ENCODE measurements at places on chromosomes 11 and 22.

- DNase-seq: no peak
Observed at GRCh38 chr11:119807841-119808240, 78.8 kb upstream of the NECTIN1 start.

DNA sequence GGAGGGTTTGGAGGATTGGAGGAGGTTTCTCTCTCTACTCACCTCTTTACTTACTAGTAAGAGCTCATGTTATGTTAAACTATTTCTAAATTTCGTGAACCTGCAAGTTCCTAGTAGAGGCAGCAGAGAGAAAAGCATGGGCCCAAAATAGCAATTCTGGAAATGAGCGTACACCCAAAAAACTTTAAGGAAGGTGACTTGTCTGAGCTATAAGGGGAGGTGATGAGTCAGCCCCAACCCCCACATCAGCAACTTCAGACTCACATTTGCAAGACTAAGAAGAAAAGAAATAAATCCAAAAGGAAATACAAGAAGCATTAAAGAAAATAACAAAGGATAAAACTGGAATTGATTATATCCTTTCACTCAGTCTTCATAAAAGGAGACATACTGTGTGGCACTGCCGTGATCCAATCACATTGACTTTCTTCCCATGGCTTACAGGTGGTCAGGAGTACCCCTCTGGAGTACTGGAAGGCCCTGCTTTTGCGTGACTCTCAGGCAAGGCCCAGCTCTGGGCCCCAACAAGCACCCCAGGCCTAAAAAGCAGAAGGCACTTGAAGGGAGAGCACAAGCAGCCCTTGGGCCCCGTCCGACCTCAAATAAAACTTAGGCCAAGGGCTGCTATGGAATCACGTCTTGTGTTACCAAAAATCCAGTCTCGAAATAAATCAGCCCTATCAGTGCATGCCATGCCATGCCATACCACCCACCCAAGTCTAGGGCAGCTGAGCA, 14.3 kb downstream of the PACSIN2 start:
- no peak for DNase-seq

DNA sequence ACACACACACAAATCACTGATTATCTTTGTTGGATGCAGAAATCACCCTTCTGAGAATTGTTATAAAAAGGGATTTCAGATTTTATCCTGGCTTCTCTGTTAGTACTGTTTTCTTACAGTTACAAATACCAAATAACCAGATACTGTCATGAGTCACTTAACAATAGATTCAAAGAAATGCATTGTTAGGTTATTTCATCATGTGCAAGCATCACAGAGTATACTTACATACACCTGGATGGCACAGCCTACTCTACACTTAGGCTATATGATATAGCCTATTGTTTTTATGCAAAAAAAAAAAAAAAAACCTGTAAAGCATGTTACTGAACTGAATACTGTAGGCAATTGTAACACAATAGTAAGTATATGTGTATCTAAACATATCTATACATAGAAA, 319.2 kb upstream of the ARHGAP42 start:
- DNase-seq: no peak

DNA sequence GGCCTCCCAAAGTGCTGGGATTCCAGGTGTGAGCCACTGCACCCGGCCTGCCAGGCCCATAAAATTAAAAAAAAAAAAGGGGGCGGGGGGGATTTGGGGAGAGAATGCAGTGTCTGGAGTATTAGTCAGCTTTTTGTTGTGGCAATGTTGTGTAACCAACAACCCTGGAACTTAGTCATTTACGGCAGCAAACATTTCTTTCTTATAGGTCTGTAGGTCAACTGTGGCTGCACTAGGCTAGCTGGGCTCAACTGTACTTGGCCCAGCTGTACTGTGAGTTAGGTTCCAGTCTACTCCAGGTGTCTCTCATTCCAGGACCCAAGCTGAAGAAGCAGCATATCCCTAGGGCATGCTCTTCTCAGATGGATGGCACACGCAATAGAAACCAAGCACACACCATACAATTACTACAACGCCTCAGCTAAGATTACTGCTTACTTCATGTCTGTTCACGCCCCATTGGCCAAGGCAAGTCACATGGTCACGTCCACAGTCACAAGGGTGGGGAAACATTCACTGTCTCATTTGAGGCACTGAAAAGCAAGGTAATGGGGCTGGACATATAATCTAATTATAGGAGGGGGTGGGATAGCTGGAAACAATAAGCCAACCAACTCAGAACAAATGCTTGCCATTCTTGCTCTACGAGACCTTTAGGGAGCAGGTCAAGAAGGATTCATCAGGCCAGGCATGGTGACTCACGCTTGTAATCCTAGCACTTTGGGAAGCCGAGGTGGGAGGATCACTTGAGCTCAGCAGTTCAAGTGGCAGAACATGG, 10.4 kb upstream of the SPINDOC start:
- DNase-seq: no peak

- peak; percentile 95 for DNase-seq
Observed at GRCh38 chr11:13114566-13115379, 105.7 kb downstream of the RASSF10 start.

DNA sequence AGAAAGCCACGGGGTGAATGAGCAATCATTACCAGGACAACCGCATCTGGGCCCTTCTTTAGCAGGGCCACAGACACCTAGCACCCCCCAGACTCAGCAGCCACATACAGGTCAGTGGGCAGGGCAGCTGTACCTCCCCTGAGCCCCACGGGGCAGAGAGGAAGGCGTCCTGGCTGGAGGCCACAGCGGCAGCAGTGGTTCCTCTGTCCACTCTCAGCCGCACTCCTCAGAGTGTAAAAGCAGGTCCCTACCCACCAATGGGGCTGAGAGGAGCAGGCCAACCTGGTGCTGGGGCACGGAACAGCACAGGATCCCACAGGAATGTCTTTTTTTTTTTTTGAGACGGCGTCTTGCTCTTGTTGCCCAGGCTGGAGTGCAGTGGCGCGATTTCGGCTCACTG, 65.5 kb downstream of the APOL1 start:
- no peak for DNase-seq

- DNase-seq: no peak
Observed at GRCh38 chr11:72353861-72354260, 80.5 kb downstream of the CLPB start.

DNA sequence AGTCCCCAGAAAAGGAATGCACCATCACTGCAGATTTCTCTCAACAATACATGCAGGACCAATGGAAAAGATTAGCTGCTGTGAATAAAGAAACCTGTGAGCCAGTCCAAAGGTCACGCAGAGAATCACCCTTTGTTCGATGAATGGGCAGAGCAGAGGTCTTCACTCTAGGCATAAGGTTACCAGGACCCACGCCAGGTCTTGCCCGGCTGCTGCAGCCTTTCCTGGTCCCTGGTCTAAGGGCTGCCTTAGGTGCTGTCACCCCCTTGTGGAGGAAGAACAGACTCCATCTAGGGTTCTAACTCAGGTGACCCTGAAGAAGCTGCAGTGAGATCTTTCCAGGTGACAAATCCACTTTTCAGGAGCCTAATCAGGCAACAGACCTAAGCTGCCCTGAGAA, 29.0 kb upstream of the NAP1L4 start:
- DNase-seq: peak; percentile 47

GRCh38 chr11:60942970-60943565, 8.9 kb downstream of the SLC15A3 start:
- no peak for DNase-seq

DNA sequence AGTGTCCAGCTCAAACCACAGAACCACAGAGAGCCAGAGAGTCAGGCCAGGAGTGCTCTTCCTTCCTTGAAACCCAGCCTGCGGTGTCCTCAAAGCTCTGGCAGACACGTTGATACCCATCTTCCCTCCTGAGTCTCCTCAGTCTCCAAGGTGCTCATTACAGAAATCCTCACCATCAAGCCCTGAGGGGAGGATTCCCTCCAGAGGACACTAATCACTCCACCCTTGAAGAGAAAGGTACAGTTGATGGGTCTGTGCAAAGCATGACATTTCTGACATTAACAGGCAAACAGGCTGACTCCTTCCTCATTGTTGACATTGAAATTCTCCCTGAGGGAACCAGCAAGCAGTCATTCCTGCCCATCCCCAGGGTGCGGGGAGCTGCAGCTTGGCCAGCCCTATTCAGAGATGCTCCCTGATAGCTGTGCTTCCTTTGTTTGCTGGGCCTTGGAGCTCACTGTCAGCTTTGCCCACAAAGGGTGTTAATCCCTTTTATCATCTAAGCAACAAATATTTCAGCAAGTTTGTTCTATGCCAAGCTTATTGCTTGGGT, 101.7 kb upstream of the CSNK2A3 start:
- DNase-seq: peak; percentile 10

DNA sequence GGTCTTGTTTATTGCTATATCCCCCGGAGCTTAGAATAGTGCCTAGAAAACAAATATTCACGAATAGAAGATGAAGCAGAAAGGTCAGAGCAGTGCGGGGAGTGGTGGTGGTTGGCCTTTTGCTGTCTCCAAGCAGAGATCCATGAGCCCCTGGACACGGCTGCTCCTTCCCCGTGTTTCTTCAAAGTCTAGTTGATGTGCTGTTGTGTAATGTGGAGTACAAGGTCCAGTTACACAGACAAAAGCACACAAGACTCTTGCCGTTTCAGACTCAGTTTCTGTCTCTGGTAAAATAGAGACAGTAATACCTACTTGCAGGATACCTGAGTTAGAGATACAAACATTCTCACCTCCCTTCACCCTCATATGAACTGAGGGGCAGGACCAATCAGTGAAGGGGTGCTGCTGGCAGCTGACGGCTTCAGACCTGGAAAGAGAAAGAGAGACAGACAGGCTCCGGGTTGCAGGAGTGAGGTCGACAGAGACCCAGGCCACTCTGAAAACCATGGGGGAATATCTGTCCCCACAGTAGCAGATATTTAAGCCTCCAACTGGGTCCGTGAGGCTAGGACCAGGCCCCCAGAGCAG, 56.2 kb downstream of the RASSF10 start:
- DNase-seq: no peak
